ENCODE measurements at places on chromosomes 12 and 14.

DNA sequence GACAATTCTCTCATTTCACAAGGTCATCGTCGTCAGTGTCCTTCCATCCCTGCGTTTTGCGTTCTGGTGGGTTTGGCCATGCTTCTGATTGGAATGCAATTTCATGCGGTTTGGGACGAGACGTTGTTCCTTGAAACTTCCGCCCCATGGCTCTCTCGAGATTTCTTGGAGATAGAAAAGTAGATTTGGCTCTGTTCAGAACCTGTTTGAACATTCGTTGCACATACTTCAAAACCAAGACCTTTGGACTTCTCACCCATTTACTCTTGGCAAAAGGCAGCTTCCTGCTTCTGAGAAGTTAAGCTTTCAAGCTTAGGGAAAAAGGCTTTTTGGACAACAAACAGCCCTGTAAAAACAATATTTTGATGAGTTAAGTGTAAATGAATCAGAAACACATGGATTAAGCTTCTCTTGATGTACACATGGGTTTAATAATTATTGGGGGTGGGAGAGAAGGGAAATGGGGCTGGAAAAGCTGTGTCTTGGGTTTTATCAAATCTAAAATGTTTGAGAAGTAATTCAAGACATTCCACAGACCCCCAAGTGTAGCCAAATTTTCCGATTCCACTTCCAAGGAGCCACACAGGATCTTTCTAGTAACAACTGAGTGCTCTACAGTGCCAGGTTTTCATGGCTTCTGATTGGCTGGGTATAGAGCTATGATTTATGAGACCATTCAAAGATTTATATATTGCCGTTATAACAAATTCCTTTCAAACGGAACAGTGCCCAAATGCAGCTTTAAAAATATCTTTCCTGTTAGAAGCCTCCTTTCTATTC lies 467.2 kb downstream of the MED13L start:
- DNase-seq = no peak

DNA sequence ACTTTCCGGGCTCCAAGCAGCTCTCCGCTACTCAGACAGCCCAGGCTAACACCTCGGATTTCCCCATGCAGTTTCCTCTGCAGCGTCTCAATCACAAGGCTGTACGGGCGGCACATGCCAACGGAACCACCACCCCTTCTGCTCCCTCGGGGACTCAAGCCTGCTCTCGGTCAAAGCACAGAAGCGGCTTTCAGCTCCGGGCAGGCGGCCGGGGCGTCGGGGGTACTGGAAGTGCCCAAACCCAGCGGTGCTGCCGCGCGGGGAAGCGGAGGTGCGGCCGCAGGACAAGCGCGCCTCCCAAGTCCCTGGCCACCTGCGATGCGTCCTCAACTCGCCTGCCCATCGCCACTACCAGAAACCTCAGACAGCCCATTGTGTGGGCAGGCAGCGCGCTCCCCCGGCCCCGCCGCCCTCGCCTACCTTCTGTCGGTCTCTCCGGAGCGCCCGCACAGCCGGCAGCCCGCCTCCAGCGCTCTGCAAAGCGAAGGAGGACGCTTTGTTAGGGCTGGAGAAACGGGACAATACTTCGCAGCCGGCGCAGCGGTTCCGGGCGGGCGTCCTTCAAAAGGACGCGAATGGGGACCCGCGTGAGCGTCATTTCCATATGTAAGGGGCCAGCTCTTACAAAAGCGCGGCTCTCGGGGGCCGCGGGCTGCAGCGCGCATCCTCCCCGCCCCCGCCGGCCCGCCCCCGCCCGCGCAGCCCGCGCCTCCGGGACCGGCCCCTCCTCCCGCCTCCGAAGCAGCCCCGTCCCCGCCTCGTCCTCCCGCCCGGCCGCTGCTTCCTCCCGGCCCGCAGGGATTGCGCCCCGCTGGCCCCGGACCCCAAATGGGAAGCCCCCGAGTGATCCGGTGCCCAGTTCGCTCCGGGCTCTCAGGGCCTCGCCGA lies 674 bp downstream of the NIN start:
- DNase-seq = no peak

DNA sequence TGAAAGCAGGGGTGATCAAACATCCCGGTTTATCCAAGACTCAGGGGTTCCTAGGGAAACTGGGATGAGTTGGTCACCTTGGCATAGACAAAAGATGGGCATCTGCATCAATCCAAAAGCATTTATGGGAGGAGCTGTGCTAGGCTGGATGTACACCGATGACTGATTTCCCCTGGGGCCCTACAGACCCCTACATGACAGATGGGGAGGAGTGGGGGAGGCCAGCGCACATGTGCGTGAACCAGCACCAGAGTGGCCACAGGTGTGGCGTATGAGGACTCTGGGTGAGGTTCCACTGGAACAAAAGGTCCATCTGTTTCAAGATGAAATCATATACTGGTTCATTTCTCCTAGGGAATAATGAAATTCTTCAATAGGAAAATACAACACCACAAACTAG lies 210.4 kb downstream of the ITPR2 start:
- DNase-seq = no peak

GRCh38 chr14:51490205-51490604 lies 161.5 kb upstream of the FRMD6 start:
- DNase-seq = no peak

GRCh38 chr12:111780615-111781014 lies 13.9 kb downstream of the ALDH2 start:
- DNase-seq = no peak

- no peak for DNase-seq
These were observed 73.7 kb downstream of the CPNE8 start for GRCh38 chr12:38831715-38832114.

GRCh38 chr12:89923091-89923490 lies 214.5 kb upstream of the ATP2B1 start:
- DNase-seq = no peak

- no peak for DNase-seq
These were observed 8.8 kb upstream of the LGR5 start for GRCh38 chr12:71430756-71431155.

DNA sequence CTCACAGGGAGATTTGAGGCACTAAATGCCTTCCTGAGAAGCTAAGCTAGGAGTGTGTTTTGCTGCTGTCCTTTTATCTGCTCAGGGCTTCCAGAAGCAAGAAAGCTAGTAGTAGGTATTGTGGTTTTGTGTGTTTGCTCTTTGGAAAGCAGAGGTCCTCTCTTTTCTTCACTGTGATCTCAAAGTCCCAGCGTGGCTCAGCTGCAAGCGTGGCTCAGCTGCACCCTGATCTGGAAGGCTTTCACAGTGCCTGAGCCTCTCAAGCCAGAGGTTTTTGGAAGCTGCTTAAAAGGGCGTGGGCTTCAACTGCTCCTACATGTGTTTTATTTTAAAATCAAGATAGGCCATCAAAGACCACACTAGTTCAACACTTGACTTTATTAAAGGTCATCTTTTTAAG lies 337.4 kb upstream of the RGS6 start:
- DNase-seq = no peak

All from D721Med (cell line).